ENCODE measurements at places on chromosomes 1 and 21.

- no peak for DNase-seq
These were observed 1.0 kb upstream of the EPS15 start for GRCh38 chr1:51519865-51520699.

GRCh38 chr21:26425576-26425975 is 147.5 kb downstream of the CYYR1 start:
- DNase-seq, result no peak

GRCh38 chr1:23152966-23153684 is 15.5 kb downstream of the LUZP1 start:
- DNase-seq, result no peak

GRCh38 chr1:226717256-226717909 is 21.7 kb downstream of the ITPKB start:
- no peak for DNase-seq

- DNase-seq, result no peak
These were observed 106.6 kb upstream of the ACTRT2 start for GRCh38 chr1:2914702-2915101.

- no peak for DNase-seq
These were observed 63.6 kb upstream of the VAMP3 start for GRCh38 chr1:7707527-7707926.

GRCh38 chr1:206041640-206042039 is 11.3 kb upstream of the RHEX start:
- no peak for DNase-seq

- no peak for DNase-seq
These were observed 208.8 kb downstream of the HIVEP3 start for GRCh38 chr1:41709873-41710272.

DNA sequence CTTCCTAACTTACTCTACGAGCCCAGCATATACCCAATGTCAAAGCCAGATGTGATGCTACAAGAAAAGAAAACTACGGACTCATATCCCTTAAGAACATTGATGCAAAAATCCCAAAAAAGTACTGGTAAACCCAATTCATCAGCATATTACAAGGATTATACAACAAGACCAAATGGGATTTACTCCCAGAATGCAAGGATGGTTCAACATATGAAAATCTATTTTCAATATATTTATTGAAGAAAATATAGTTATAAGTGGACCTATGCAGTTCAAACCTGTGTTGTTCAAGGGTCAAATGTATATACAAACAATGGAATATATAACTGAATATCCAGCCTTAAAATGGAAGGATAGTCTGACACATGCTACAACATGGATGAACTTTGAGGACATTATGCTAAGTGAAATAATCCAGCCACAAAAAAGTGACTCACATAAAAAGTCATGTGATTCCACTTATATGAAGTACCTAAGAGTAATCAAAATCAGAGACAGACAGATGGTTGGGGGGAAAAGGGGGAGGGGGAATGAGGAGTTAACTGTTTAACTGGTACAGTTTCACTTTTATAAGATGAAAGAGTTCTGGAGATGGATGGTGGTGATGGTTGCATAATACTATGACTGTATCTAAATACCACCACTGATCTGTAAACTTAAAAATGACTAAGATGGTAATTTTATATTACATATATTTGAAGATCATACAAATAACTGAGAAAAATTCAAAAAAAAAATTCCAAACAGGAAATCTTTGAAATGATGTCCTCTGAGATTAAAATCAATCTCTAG is 3.7 kb upstream of the KLF18 start:
- no peak for DNase-seq

DNA sequence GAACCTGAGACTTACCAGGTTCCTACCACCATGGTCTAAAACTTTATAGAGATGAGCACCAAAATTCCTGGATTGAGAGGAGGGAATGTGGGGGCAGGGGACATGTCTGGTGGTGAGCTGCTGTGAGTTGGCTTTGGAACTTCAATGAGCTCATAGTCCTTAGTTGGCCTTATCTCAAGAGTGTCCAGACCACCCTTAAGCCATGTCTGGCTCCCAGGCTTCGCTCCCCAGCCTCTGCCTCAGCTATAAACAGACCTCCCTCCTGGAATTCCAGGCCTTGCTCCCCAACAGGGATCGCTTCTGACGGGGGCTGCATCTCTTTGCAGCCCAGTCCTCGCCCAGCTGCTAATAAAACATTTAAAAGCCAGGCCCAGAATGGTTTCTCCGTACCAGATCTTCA is 19.5 kb downstream of the ATF3 start:
- no peak for DNase-seq

DNA sequence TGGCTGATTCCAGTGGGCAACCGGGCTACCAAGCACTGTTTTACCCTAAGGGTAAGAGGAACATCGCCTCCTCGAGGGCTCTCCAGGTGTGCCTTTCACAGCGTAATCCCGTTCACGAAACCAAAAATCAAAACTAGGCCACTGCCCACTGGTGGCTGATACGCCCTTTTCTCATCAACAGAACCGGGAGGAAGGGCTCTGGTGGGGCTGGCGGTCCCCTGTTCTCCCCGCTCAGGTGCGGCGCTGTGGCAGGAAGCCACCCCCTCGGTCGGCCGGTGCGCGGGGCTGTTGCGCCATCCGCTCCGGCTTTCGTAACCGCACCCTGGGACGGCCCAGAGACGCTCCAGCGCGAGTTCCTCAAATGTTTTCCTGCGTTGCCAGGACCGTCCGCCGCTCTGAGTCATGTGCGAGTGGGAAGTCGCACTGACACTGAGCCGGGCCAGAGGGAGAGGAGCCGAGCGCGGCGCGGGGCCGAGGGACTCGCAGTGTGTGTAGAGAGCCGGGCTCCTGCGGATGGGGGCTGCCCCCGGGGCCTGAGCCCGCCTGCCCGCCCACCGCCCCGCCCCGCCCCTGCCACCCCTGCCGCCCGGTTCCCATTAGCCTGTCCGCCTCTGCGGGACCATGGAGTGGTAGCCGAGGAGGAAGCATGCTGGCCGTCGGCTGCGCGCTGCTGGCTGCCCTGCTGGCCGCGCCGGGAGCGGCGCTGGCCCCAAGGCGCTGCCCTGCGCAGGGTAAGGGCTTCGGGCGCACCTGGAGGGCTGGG is at the start of gene IL6R:
Gene IL6R (plus strand): TSS at position 360 of the 763 bp plus-strand sequence. CDS start 287 bp downstream, at position 647.
- peak; percentile 73 for DNase-seq

DNA sequence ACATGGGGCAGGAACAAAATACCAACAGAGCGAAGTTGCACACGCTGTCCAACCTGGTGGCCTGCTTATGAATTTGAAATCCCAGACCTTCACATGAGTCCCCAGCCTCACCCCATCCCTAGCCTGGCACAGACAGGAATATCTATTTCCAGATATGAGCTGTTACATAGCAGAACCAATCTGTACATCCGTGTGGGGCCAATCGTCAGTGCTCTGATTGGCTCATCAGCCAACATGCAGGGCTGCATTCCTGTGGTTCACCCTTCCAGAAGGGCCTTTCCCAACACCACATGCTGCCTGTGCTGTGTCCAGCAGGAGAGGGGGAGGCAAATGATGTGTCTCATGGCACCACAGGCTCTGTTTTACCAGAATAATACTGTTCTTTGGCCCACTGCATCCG is 31.3 kb downstream of the CCN1 start:
- no peak for DNase-seq

DNA sequence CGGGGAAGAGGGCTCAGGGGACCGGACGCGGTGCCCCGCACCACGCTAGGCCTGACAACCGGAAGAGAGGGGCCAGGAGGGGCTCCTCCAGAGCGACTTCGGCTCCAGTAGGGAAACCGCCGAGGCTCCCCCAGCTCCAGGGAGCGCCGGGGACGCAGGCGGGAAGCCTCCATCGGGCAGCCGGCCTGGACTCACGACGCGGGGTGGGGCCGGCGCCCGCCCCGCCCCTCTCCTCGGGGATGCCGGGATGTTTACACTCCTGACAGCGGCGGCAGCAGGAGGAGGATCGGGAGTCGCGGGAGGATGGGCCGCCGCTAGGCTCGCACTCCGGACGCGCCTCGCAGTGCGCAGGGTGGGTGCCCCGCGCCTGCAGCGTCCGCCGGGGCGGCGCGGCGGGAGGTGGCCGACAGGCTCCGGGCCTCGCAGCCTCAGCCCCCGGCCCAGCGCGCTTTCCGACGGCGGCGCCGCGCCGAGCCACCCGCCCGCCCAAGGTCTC is at the start of gene NEK7:
Gene NEK7 (plus strand): TSS at position 254 of the 496 bp plus-strand sequence. CDS start 75,583 bp downstream, outside the sequence.
- DNase-seq, result peak; percentile 77

DNA sequence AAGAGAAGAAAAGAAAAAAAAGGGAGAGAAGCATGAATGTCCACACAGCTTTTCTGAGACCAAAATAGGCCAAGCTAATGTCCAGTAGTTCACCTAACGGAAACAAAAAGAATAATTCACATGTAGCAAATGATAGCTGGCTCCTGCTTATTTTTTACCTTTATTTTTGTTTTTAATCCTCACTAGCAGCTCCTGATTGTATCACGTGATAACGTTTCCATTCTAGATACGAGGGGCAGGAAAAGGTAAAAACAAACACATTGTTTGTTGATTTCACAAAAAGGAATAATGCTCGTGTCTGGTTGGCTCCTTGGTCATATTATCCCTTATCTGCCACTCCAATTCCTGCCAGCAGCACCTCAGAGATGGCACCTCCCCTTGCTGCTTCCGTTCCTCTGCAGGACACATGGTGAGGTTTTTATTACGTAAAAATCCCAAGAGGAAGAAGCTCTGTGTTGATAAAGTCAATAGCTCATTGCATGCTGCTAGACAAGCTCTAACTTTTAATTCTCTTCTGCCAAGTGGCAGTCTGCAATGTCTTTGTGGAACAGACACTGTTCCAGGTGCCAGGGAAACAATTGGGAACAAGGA is 201.7 kb downstream of the CRB1 start:
- no peak for DNase-seq

- DNase-seq, result no peak
These were observed 5.1 kb downstream of the CD1D start for GRCh38 chr1:158185770-158186169.

- no peak for DNase-seq
These were observed 40.6 kb downstream of the ST6GALNAC3 start for GRCh38 chr1:76115171-76115570.

- DNase-seq, result no peak
These were observed 22.2 kb downstream of the EPHX4 start for GRCh38 chr1:92051948-92052347.

GRCh38 chr1:47506053-47506452 is 68.2 kb downstream of the FOXD2 start:
- DNase-seq, result no peak

GRCh38 chr21:14569026-14569621 is 23.0 kb upstream of the SAMSN1 start:
- no peak for DNase-seq

- no peak for DNase-seq
These were observed 1.6 kb downstream of the OR2AK2 start for GRCh38 chr1:247966532-247967204.

DNA sequence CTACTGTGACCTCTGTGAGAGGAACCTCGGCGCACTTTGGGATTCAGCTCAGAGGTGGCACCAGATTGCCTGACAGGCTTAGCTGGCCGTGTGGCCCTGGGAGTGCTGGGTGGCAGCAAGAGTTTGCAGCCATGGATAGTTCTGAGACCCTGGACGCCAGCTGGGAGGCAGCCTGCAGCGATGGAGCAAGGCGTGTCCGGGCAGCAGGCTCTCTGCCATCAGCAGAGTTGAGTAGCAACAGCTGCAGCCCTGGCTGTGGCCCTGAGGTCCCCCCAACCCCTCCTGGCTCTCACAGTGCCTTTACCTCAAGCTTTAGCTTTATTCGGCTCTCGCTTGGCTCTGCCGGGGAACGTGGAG is 67.5 kb downstream of the DISC1 start:
- no peak for DNase-seq

DNA sequence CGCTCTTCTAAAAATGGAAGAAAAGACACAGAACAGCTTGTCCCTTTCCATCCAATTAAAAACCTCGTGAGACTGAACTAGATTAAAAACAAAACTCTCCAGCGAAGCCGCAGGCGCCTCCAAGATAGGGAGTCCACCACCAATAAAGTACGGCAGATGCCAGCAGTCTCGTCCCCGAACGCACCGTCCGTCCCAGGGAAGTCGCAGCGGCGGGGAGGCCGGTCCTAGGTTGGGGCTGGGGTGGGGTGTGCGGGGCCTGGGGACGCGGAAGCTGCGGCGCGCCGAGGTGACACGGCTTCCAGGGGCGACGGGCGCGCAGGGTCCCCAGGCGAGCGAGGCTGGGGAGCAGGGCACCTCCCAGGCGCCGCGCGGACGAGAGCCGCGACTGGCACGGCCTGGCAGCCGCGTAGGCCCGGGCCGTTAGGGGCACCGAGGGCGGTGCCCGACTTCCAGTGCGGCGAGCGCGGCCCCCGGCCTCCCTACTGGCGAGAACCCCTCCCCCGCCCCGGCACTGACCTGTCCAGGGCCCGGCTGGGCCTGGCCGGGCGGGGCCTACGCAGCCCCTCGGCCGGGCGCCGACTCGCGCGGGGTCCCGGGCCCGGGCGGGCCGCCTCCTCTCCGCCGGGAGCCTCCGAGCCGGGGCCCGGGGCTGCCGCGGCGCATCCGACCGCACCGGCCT is 28.3 kb upstream of the A3GALT2 start:
- DNase-seq, result peak; percentile 41

DNA sequence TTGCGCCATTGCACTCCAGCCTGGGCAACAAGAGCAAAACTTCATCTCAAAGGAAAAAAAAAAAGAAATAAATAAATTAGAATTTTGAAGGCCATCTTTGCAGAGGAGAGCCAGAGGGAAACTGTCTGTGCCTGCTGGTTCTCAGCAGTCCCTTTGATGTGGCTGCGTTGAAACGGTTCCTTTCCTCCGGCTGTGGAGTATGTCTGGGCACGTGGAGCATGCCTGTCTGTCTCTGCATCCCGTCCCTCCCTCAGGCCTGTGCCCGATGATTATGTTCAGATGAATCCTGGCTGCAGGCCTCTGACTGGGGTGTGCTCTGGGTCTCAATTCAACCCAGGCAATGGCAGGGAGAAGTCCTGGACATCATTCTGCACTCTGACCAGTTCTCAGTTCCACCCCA is 33.4 kb downstream of the KIAA1614 start:
- DNase-seq, result no peak

DNA sequence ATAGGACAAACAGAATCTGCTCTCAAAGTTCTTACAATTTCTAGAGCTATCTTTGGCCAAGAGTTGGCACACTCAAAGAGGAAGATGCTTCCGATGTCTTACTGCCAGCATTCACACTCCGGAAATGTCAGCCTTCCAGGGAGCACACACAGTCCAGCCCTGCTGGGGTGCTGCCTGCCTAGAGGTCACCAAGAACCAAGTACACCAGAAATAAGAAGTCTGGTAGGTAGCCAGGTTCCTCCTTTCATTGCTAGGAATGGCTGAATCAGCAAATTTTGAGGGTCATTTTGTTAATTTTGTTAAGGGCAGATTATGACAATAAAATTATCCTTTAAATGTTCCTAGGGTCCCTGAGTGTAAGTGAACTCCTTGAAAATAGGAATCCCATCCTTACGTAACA is 77.5 kb downstream of the PLPP3 start:
- no peak for DNase-seq

GRCh38 chr1:110756506-110756905 is 81.8 kb upstream of the KCNA3 start:
- DNase-seq, result no peak

DNA sequence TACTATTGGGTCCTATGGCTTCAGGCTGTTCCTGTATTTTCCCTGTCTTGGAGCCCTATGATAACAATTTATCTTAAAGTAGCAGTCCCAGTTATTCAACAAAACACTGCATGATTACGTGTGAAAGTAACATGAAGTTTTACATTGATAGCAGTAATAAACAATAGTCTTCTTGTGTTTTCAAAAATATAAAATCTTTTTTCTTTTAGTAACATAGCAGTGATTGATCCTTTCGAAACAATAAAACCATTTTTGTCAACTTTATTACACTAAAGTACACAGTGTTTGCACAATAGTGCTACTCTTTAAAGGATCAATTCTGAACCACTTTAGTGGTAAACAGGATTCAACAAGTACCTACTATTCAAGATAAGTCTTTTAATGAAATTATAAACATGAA is 90.6 kb downstream of the GPATCH2 start:
- no peak for DNase-seq

- DNase-seq, result no peak
These were observed 248.5 kb downstream of the USP25 start for GRCh38 chr21:15978215-15978738.

Data from activated naive CD8-positive, alpha-beta T cell treated with anti-CD3 and anti-CD28 coated beads, Interleukin-2, amount 50 U/mL, for 24 hours (primary cell).